ENCODE measurements at places on chromosomes 6 and 20. TPM values are rescaled to one million over a fixed set of nuclear protein-coding genes. Genes with fewer than 3 reads are reported as not detected.

The SOBP gene
- not detected for total RNA-seq

The DEFB132 gene
- total RNA-seq: not detected

The CABLES2 gene
- total RNA-seq: 12.9 TPM

The CLVS2 gene
- not detected for total RNA-seq

The PRRT1 gene
- not detected for total RNA-seq

The KCNK16 gene
- total RNA-seq: not detected

The MYLK2 gene
- 0.55 TPM for total RNA-seq

The B3GALT4 gene
- total RNA-seq: 0.07 TPM

The HRH3 gene
- not detected for total RNA-seq

The TBXT gene
- total RNA-seq: not detected

The SASH1 gene
- total RNA-seq: 6.8 TPM

Measured in A172 (cell line).